ENCODE measurements at places on chromosomes 4 and X.

DNA sequence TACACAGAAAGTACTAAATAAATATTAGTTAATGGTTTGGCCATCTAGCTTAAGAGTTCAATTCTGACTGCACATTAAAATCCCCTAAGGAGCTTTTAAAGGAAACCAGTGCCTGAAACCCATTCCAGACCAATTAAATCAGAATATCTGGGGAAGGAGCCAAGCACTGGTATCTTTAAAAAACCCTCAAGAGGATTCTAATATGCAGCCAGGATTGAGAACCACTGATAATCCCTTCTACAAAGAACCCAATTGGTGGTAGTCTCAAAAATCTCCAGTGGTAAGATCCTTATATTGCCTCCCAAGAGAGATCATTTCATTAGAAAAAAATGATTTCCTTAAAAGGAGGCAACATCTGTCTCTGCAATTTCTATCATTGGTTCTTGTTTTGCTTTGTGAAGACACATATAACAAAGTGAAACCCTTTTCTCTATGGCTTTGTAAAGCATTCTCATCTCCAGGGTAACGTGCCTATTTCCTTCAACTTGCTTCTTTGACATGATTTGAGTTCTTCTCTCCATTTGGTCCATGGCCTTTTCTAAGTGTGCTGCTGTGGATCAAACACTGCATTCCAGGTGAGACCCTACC, 3.5 kb downstream of the GPR34 start:
- no peak for DNase-seq

DNA sequence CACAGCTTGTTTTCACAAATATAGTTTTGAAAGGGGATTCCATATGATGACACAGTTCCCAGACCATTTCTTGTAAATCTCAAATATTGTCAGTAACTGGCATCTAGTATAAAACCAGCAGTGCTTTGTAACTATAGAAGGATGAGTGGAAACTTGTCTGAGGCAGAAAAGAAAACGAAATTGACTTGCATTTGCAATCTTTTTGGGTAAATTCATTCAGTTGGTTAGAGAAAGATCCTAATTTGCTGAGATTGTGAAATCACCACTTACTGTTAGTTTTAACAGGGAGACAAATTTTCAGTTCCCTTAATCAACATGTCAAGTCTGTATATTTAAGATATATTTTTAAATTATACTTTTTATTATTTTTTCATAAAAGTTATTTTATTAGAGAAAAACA, 71.5 kb upstream of the VEGFC start:
- no peak for DNase-seq

DNA sequence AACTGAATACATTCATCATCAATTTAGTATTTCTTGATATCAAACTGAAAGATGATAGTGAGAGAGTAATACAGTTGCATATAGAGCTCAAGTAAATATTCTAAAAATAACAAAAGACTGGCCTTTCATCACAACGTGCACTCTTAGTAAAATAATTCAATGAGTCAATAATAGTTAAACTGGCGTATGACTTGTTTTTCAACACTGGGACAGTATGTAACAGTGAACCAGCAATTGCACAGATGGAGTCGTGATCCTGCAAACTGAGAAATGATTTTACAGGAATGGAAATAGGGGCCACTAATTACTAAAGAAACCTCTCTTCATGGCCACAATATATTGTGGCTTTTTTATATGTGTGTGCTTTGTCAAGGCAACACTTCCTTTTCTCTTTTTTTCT, 137.4 kb downstream of the SLC4A4 start:
- no peak for DNase-seq

DNA sequence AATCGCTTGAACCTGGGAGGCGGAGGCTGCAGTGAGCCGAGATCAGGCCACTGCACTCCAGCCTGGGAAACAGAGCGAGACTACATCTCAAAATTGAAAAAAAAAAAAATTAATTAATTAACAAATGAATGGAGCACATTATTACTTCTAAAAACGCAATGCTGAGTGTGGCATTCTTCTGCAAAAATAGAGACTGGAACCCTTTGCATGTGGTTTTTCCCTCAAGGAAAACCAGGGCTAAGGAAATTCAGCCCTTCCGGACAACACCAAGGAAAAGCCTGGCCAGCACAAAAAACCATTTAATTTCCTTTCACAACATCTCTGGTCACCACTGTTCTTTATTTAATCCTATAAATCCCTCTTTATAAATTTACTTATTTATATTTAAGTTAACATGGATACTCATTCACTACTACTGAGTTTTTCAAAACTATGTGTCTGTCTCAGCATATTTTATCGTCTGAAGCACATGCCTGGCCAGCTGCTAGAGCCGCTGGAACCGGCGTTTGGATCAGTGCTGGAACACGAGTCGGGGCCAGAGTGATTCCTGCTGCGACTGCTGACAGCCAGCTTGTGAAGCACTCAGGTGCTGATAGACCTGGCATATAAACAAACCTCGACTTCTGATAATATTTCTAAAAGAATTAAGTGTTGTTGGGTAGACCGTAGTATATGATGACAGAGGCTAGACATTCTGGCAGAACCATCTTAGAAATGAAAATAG, 84.5 kb upstream of the WWC2 start:
- no peak for DNase-seq

Measured in NCI-H2107 (cell line).